Anterior cingulate cortex (tissue), 58 donors: ENCODE measurements at places on chromosomes 12 and 14.

GRCh38 chr12:131850856-131851559 is 22.8 kb downstream of the MMP17 start:
- DNase-seq: no peak

- no peak for DNase-seq
Observed at GRCh38 chr14:33934043-33934750, 16.7 kb downstream of the EGLN3 start.

DNA sequence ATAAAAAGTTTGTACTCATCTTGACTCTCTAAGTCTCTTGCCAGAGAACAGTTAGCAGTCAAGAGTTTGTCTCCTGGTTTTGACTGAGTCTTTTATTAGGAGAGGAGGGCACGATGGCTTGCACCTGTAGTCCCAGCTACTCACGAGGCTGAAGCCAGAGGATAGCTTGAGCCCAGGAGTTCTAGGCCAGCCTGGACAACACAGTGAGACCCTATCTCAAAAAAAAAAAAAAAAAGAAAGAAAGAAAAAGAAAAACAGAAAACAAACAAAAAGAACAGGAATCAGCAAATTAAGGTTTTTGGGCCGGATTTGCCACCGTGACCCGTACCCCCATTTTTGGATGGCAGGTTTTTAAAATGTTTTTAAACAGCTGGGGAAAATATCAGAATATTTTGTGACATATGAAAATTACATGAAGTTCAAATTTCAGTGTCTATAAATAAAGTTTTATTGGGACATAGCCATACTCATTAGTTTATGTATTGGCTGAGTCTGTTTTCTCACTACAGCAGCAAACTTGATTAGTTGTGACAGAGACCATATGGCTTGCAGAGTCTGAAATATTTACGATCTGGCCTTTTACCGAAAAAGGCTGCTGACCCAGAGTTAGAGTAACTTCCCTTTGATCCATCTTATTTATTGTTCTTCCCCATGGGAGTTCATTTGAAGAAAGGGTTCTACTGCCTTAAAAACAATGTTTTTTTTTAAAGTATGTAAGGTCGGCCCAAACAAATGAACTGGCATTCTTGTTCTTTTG is 31.2 kb downstream of the VEZT start:
- no peak for DNase-seq

GRCh38 chr14:61110316-61111082 is 129.5 kb downstream of the SLC38A6 start:
- DNase-seq: no peak

DNA sequence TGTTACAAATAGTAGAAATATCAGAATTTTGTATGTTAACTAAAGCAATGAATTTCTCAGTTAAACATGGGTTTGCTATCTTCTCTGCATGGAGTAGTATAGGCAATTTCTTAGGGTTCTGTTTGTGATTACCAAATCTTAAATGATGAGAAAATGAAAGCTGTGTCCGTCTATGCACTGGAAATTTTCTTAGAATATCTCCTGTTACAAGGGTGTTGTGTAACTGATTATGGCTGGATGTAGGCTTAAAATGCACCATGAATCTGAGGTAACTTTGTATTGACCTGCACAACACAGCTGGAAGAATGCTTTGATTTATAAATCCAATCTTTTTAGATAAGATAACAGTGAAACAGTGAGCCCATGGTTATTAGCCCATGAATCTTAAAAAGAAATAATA is 17.8 kb downstream of the TRIP11 start:
- no peak for DNase-seq

GRCh38 chr12:104568935-104569334 is 112.2 kb downstream of the CHST11 start:
- DNase-seq: no peak

GRCh38 chr12:85279449-85280164 is 413 bp upstream of the ALX1 start:
- no peak for DNase-seq

GRCh38 chr14:22656945-22657731 is 13.0 kb upstream of the OR6J1 start:
- DNase-seq: no peak

GRCh38 chr12:68560851-68561422 is 49.8 kb upstream of the RAP1B start:
- no peak for DNase-seq

DNA sequence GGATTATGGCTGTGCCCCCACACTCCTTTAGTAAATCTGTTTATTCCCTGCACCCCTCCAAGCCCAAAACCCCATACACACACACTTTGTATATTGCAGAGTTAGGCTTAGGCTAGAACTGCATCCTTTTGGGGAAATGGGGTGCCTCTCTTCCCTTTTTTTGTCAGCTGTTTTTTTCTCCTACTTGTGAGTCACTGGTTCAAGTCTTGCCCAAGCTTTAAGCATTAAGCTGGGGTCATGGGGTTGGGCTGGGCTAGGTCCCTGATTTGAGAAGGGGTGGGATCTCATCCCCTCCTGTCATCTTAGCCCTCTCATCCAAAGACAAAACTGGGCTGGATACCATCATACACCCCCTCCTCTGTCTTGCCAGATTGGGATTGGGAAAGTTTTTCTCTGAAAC is 1.6 kb downstream of the LRP1 start:
- DNase-seq: no peak

GRCh38 chr12:27965411-27965810 is 7.1 kb downstream of the PTHLH start:
- no peak for DNase-seq

DNA sequence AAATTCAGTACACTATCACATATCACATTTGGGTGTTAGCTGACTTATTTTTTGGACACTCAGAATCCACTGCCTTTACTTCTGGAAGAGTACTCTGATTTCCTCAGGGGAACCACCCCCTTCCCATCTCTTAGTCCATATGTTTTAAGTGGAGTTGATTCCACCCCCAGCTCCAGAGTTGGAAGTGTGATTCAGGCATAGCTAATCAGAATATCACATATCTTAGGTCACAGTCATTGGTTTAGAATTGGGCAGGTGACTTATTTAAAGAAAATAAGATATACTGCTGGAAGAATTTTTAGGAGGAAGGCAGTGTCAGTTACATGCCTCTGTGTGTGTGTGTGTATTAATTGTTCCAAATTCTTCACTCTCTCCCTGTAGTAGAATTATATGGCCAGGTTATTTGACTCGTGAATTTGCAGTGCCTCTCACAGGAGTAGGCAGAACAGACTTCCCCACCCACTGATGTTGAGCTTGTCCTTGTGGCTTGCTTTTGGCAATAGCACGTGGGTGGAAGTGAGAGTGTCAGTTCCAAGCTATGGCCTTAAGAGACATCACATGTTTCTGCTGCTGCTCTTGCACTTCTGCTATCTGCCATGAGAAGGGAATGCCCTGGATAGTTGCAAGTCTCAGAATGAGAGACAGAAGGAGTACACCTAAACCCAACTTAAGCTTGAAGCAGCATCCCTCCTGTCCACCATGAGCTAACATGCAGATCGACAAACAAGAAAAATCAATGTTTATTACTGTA is 6.4 kb upstream of the GAS2L3 start:
- peak; percentile 11 for DNase-seq

GRCh38 chr14:89807151-89807550 is 147.4 kb downstream of the EFCAB11 start:
- no peak for DNase-seq

DNA sequence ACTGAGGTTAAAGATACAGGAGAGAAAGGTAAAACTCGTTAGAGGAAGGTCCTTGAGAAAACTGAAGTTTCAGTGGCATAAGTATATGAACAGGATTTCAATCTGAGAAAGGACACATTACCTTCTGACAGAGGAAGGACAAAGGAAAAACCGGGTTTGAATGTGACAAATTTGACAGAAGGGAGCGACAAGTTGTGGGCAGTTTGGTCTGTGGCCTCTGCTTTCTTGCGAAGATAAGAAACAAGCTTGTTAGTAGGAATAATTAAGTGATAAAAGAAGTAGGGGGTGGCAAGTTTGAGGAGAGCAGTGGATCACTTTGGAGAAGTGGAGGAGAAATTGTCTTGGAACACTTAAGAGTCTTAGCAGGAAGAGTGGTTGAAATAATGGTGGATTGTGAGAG is 5.1 kb downstream of the MON2 start:
- DNase-seq: no peak

DNA sequence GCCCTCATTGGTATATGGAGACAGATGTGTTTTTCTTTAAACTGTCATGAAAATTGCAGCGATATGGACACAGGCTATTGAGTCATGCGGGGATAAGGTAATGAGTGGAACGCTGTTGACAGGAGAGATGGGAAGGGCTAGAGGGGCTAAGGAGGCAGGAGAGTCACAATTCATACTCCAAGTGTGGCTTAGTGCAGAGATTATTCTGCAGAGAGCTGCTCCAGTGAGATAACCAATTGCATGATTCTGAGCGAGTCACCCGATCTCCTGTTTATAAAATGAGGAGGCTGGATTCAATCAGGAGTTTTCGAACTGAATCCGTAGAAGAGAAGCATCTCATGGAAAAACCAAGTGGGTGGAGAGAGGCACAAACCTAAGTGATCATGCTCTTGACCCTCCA is 106.4 kb upstream of the PLEKHG7 start:
- DNase-seq: no peak

DNA sequence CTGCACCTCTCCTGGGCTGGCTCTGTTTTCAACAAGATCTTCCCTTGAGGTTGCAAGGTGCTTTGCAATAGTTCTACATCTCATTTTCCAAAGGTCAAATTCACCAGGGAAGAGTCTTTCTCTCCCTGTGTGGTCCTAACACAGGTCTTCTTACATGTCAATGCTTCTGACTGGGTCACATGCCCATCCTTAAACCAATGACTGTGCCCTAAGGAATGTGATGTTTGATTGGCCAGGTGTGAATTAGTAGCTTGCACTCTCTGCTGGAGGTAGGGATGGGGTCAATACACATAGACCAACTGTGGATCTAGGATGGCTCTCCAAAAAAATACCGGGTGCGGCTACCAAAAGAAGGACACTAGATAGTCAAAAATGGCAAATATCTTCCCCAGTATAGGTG is 19.9 kb upstream of the KCNK10 start:
- DNase-seq: no peak

DNA sequence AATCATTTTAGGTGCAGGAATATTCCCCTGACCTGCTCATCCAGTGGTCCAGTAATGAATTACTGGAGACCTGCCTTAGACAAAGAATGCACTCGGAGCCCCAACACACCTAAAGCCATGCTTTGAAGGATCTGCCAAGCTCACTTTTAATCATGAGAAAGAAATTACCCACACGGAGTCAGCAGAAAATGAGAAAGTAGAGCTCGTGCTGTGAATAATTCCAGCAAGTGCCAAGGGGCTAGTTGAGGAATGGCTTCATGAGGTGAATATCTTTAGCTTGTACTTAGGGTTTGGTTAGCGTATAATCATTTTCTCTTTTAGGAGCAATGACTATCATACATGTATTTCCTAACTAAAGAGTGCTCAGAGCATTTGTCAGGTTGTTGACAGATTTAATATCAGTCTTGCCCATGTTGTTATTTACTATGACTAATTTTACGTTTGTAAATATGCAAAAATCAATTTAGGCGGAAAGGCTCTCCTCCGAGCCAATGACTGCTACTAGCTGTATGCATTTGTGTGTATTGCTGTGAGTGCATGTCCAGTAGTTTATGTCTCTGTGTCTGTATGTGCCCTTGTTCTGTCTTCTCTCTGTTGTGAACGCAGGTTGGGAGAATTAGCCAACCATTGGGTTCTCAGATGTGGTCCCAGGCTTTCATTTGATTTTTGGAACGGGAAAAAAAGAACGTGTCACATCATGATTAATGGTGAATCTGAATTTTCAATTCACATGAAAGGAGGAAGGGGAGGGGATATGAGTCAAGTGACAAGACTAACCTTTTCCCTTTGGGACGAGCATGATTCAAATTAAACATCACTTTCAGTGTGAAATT is 98.4 kb downstream of the RMST start:
- DNase-seq: no peak

- no peak for DNase-seq
Observed at GRCh38 chr12:130076752-130077151, 85.5 kb upstream of the FZD10 start.

- DNase-seq: no peak
Observed at GRCh38 chr12:45435945-45436710, 220.2 kb downstream of the ANO6 start.

DNA sequence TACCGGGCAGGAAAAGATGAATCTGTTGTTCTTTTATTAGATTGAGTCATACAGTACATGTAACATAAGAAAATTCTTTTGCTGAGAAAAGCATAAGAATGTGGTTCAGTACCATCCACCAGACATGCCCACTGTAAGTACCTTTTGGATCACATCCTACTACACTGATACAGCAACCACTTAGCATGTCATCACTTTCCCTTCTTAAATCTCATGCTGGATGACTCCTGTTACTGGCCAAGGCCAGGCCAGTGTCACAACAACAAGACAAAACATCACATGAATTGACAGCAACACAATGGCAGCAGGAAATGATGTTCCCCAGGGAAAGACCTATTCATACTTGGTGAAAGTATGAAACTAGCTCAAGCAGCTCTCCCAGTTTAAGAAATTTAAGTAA is 46.4 kb downstream of the STXBP6 start:
- DNase-seq: no peak

DNA sequence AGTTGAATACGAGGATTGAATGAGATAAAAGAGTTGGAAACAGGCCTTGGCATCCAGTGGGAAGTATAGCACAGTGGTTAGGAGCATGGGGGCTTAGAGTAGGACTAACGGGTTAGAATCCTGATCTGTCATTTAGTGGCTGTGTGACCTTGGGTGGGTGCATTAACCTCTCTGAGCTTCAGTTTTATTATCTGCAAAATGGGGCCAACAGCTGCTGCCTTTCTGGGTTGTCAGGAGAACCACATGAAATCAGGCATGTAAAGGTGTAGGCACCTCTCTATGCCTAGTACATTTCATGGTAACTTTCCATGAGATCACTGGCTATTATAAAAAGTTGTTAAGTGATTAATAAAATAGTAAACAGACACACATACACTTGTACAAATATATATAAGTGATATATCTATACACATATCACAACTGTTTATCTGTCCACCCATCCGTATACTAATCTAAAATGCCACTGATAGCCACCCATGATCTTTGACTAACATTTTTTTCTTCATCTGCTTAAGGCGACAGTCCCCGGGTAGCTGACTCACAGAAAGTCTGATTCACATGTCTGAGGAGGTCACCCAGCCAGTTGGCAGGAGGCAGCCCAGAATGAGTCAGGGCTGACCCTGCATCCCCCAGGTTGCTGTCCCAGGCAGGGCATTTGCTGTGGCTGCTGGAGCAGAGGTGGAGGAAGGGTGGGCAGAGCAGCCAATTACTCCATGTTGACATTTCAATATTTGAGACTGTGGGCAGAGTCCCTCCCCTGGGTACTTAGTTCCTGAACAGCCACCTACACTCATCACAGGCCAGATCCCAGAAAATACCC is 125.6 kb upstream of the NOS1 start:
- DNase-seq: no peak

- DNase-seq: no peak
Observed at GRCh38 chr14:99589031-99589441, 15.0 kb downstream of the CCDC85C start.

- no peak for DNase-seq
Observed at GRCh38 chr14:67151082-67151666, 38.1 kb upstream of the GARIN2 start.

- no peak for DNase-seq
Observed at GRCh38 chr14:62003701-62004100, 241.5 kb downstream of the SNAPC1 start.
